ENCODE measurements at places on chromosomes 6 and 20.

- DNase-seq = no peak
These were observed 43.5 kb downstream of the CDS2 start for GRCh38 chr20:5170341-5170740.

- no peak for DNase-seq
These were observed 942.3 kb downstream of the QKI start for GRCh38 chr6:164356814-164357213.

DNA sequence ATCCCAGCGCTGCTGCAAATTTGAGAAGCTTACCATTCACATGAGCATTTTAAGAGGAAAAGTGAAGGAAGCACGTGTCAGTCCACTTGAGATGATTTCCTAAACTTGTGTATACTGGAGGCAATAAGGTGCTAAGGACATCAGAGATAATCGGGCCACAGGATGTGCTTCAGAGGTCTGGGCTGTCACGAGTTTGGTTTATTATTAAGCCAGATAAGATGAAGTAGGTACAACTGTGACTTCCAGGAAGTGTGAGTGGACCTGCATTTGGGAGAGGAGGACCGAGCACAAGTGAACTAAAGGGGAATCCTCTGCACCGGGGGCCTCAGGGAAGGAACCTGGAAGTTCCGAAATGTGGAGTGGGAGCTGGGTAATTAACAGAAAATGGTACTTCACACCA is 1.4 kb downstream of the SAMD5 start:
- DNase-seq = no peak

DNA sequence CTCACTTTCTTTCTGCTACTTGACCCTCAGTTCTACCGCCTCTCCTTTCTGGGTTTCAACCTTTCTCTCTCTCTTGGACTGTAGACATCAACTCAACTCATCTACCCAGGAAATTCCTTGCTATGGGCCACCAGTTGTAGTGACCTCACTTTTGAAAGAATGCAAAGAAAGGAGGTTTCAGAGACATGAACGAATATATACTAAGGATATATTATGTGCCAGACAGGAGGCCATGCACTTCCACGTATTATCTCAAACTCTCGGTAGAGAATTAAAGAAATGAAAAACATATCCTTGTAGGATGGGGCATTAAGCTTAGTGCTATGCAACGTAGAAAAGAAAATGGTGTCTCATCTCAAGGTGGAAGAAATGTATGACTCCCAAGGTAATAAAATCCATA is 67.3 kb upstream of the NT5E start:
- no peak for DNase-seq

DNA sequence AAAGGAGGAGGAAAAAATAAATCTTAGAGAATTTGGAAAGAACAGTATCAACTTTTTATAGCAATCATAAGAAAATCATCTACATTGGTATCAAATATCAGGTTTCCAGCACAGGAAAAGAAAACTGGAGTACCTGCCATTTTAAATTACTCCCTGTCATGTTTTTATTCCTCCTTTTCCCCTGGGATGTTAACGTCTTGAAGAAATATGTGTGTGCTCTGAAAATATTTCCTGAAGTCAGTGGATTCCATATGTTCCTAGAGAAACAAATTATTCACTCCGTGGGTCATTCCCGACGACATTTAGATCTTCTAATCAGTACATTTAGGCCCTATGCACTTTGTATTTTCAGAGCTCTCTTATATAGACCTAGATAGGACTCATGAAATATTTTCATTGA is 42.0 kb upstream of the RSPO3 start:
- no peak for DNase-seq

DNA sequence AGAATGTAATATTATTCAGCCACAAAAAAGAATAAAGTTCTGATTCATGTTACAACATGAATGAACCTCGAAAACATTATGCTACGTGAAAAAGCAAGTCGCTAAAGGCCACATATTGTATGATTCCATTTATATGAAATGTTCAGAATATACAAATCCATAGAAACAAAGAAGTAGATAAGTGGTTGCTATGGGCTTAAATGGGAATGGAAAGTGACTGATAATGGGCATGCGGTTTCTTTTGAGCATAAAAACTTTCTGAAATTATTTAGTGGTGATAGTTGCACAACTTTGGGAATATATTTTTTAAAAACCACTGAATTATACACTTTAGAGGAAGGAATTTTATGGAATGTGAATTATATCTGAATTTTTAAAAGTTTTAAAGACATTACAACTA is 33.4 kb upstream of the TCP11 start:
- no peak for DNase-seq
